Mesothelial cell of epicardium (in vitro differentiated cells): ENCODE measurements at places on chromosomes 4 and X. TPM values are rescaled to one million over a fixed set of nuclear protein-coding genes. Genes with fewer than 3 reads are reported as not detected.

Gene TBL1X
- 32.5 to 34.5 TPM (median 32.7 TPM) in 3 replicates for total RNA-seq

Gene PRDM5
- 23.6 to 30.2 TPM (median 29.1 TPM) in 3 replicates for total RNA-seq

Gene SLC4A4
- 4.9 to 8.3 TPM (median 5.1 TPM) in 3 replicates for total RNA-seq

Gene ADRA2C
- 1.8 to 2.1 TPM (median 1.9 TPM) in 3 replicates for total RNA-seq

Gene ZXDB
- 9.0 to 9.7 TPM (median 9.4 TPM) in 3 replicates for total RNA-seq

Gene SRPX
- 14.5 to 18.6 TPM (median 17.1 TPM) in 3 replicates for total RNA-seq

Gene MTNR1A
- total RNA-seq = 0.40 to 0.80 TPM (median 0.75 TPM) in 3 replicates

Gene C4orf36
- total RNA-seq = 0.73 to 1.6 TPM (median 1.5 TPM) in 3 replicates

DNA sequence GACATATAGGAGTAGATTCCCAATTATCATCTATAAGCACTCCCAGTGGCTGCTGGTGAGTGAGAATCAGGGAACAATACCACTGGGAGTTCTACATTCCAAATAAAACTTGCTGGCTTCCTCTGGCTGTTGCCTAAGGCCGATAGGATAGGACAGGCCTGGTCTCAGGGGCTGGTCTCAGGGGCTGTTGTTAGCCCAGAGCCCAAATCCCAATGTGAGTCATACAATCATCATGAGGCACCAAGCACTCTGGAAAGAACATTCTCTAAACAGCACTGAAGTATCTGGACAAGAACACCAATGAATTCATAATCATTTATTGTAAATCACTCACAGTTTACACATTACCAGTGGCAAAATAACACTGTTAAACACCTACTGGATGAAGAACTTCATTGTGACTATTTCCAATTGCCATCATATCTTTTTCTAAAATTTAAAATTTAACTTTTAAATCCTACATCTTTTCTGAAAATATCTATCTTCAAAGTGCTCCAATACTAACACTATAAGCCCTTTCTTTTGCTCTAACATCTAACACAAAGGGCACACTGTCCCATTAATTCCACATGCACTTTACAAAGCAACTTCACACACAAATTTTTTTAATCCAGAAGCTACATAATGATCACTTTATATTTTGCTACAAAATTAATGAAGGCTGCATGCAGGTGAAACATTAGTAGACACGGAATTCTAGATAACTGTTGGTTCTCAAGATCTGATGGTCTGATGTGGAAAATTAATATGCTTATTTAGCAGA lies 67.6 kb upstream of the TMEM150C start:
- H3K4me1 ChIP-seq = peaks cover 8% of the 10 kb centered on the region
- peaks cover 14% of the 10 kb centered on the region for H3K36me3 ChIP-seq
- no peak for DNase-seq
- H3K27me3 ChIP-seq = no peaks in the 10 kb centered on the region

DNA sequence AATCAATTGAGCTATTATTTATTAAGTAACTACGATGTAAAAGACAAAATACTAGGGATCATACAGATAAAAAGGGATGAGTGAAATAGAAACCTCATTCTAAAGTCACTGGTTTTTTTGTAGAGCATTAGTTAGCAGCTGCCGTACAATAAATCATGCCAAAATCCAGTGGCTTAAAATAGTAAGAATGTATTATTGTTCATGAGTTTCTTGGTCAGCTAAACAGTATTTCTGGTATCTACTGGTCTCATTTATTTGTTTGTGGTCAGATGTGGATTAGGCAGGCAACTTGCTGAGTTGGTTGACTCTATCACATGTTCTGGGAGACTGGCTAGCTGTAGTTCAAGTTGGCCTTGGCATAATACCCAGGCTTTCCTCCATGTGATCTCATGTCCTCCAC lies 667.3 kb downstream of the GALNTL6 start:
- H3K27ac ChIP-seq = no peak overlapping the region
- no peak overlapping the region for H3K4me3 ChIP-seq

GRCh38 chrX:66654411-66654810 lies 15.5 kb upstream of the EDA2R start:
- H3K27ac ChIP-seq = no peak overlapping the region
- H3K4me3 ChIP-seq = no peak overlapping the region
- H3K4me1 ChIP-seq = no peaks in the 10 kb centered on the region
- no peaks in the 10 kb centered on the region for H3K27me3 ChIP-seq
- no peaks in the 10 kb centered on the region for H3K36me3 ChIP-seq

GRCh38 chr4:119170195-119170594 lies 34.6 kb downstream of the MYOZ2 start:
- H3K4me1 ChIP-seq = no peaks in the 10 kb centered on the region
- no peaks in the 10 kb centered on the region for H3K36me3 ChIP-seq
- DNase-seq = no peak
- no peak overlapping the region for H3K4me3 ChIP-seq

GRCh38 chrX:25858273-25858880 lies 279.8 kb upstream of the MAGEB18 start:
- H3K36me3 ChIP-seq = no peaks in the 10 kb centered on the region
- H3K4me1 ChIP-seq = peaks cover 2% of the 10 kb centered on the region
- no peak overlapping the region for H3K4me3 ChIP-seq
- DNase-seq = no peak

- no peak for DNase-seq
- H3K4me1 ChIP-seq = peaks cover 23% of the 10 kb centered on the region
- no peak overlapping the region for H3K4me3 ChIP-seq
- H3K27ac ChIP-seq = no peak overlapping the region
- H3K27me3 ChIP-seq = no peaks in the 10 kb centered on the region
Measured at GRCh38 chr4:15253349-15253748, 174.5 kb upstream of the C1QTNF7 start.

- H3K4me1 ChIP-seq = peaks cover 12% of the 10 kb centered on the region
- H3K27ac ChIP-seq = peak overlapping the region; percentile 36
- H3K27me3 ChIP-seq = no peaks in the 10 kb centered on the region
- H3K4me3 ChIP-seq = no peak overlapping the region
- no peaks in the 10 kb centered on the region for H3K36me3 ChIP-seq
Measured at GRCh38 chr4:69984030-69984443, 11.7 kb upstream of the STATH start.

GRCh38 chr4:110275871-110276270 lies 77.5 kb upstream of the ELOVL6 start:
- no peak for DNase-seq
- no peaks in the 10 kb centered on the region for H3K27me3 ChIP-seq
- H3K4me1 ChIP-seq = no peaks in the 10 kb centered on the region
- no peaks in the 10 kb centered on the region for H3K36me3 ChIP-seq

DNA sequence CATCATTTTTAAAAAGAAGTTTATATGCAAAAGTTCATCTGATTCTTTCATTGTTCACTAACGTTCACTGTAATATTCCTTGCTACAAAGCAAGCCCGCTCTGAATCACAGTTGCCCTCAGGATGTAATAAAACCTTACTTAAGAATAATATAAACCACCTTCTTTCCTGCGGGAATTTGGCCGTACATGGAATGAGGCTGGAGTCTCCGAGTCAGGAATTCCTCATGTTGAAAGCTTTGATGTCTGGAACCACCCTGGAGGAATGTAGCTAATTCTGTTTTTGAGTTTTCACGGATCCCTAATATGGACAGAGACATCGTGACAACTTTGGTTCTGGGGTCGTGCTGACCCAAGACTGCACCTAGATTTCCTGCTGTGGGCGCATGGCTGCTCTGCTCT lies 58.5 kb downstream of the CRLF2 start:
- no peaks in the 10 kb centered on the region for H3K36me3 ChIP-seq
- peaks cover 13% of the 10 kb centered on the region for H3K27me3 ChIP-seq
- no peak overlapping the region for H3K4me3 ChIP-seq
- peaks cover 3% of the 10 kb centered on the region for H3K4me1 ChIP-seq
- peak overlapping the region; percentile 30 for H3K27ac ChIP-seq

GRCh38 chr4:102089850-102090621 lies 255.2 kb downstream of the SLC39A8 start:
- no peak overlapping the region for H3K27ac ChIP-seq
- peaks cover 5% of the 10 kb centered on the region for H3K4me1 ChIP-seq
- no peak overlapping the region for H3K4me3 ChIP-seq
- H3K27me3 ChIP-seq = no peaks in the 10 kb centered on the region
- no peak for DNase-seq
- H3K36me3 ChIP-seq = no peaks in the 10 kb centered on the region

GRCh38 chr4:3760346-3760745 lies 5.8 kb upstream of the ADRA2C start:
- no peak for DNase-seq
- no peak overlapping the region for H3K4me3 ChIP-seq
- no peak overlapping the region for H3K27ac ChIP-seq
- peaks cover 49% of the 10 kb centered on the region for H3K27me3 ChIP-seq
- no peaks in the 10 kb centered on the region for H3K36me3 ChIP-seq

- H3K36me3 ChIP-seq = no peaks in the 10 kb centered on the region
- peaks cover 3% of the 10 kb centered on the region for H3K4me1 ChIP-seq
- DNase-seq = no peak
- H3K27me3 ChIP-seq = no peaks in the 10 kb centered on the region
Measured at GRCh38 chr4:177957596-177958360, 515.5 kb upstream of the AGA start.

GRCh38 chrX:19725641-19726040 lies 161.8 kb downstream of the SH3KBP1 start:
- H3K4me3 ChIP-seq = no peak overlapping the region
- H3K27ac ChIP-seq = no peak overlapping the region
- H3K36me3 ChIP-seq = no peaks in the 10 kb centered on the region
- DNase-seq = no peak
- peaks cover 21% of the 10 kb centered on the region for H3K4me1 ChIP-seq
- H3K27me3 ChIP-seq = no peaks in the 10 kb centered on the region

GRCh38 chr4:178598672-178599071 lies 1156.4 kb upstream of the AGA start:
- H3K27me3 ChIP-seq = no peaks in the 10 kb centered on the region
- no peak overlapping the region for H3K27ac ChIP-seq
- no peaks in the 10 kb centered on the region for H3K36me3 ChIP-seq
- no peaks in the 10 kb centered on the region for H3K4me1 ChIP-seq

DNA sequence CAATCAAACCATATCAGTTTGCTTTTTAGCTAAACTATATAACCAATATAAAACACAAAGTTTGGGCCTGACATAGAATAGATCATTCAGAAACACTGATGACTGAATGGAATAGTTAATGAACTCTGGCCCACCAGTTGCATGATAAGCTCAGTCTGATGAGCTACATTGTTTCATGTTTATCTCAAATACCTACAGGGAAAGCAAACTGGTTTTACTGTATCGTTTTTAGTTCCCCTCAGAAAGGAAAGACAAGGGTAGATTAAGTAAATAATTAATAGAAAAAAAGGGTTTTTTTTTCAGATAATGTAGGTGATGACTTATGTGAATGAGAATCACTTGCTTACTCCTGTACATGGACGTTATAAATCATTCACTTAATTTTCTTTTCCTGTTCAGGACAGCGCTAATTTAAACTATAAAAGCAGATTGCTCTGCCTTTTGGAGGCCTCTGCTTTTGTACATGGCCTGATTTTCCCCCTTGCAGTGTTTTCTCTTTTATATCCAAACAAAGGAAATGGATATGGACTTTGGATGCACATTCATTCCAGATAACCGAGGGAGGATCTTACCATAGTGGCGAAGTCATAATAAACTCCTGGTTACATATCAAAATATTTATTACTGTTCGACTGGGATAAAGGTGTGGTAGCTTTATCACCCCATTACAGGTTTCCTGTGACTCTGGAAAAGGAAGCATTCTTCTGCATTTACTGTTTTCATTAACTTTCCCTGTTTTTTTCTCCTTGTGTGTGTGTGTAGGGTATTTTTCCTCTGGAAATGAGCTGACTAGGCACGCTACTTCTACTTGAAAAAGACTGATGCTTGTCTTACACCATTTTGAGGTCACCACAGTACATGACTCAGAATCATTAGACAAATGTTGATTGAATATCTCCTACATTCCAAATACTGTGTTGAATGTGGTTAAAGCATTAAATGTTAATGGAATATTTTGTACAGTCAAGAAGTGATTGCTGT lies 373.1 kb upstream of the HS3ST1 start:
- DNase-seq = no peak
- H3K4me3 ChIP-seq = no peak overlapping the region
- H3K27me3 ChIP-seq = no peaks in the 10 kb centered on the region
- H3K36me3 ChIP-seq = no peaks in the 10 kb centered on the region
- no peaks in the 10 kb centered on the region for H3K4me1 ChIP-seq
- H3K27ac ChIP-seq = no peak overlapping the region

- H3K36me3 ChIP-seq = no peaks in the 10 kb centered on the region
- no peak overlapping the region for H3K4me3 ChIP-seq
- no peak for DNase-seq
- H3K4me1 ChIP-seq = no peaks in the 10 kb centered on the region
Measured at GRCh38 chrX:16992445-16992844, 46.0 kb downstream of the REPS2 start.

- DNase-seq = no peak
- H3K36me3 ChIP-seq = no peaks in the 10 kb centered on the region
- H3K4me1 ChIP-seq = peaks cover 5% of the 10 kb centered on the region
- no peak overlapping the region for H3K27ac ChIP-seq
Measured at GRCh38 chr4:92368653-92369052, 64.9 kb downstream of the GRID2 start.

DNA sequence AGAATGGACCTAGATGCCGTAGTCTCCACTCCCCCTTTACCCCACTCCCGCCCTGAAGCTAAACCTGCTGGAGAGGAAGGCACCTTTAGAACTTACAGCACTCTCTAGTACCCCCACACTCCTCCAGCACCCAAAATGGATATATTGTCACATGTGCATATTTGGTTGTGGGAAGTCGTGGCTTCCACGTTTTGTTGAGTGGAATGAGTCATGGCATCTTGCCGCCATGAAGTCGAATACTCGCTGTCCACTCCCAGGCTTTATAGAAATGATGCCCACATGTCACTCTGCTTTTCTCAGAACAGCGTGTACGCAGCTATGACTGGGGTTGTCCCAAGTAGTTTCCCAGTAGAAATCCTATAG lies 545 bp downstream of the ABCE1 start:
- no peak for DNase-seq
- peak overlapping the region; percentile 86 for H3K4me3 ChIP-seq
- peak overlapping the region; percentile 98 for H3K27ac ChIP-seq
- H3K4me1 ChIP-seq = peaks cover 19% of the 10 kb centered on the region
- peaks cover 18% of the 10 kb centered on the region for H3K36me3 ChIP-seq
- H3K27me3 ChIP-seq = no peaks in the 10 kb centered on the region
